ENCODE measurements at places on chromosomes 16 and 17.

- DNase-seq, result no peak
Observed at GRCh38 chr16:53341792-53342191, 92.5 kb upstream of the RBL2 start.

DNA sequence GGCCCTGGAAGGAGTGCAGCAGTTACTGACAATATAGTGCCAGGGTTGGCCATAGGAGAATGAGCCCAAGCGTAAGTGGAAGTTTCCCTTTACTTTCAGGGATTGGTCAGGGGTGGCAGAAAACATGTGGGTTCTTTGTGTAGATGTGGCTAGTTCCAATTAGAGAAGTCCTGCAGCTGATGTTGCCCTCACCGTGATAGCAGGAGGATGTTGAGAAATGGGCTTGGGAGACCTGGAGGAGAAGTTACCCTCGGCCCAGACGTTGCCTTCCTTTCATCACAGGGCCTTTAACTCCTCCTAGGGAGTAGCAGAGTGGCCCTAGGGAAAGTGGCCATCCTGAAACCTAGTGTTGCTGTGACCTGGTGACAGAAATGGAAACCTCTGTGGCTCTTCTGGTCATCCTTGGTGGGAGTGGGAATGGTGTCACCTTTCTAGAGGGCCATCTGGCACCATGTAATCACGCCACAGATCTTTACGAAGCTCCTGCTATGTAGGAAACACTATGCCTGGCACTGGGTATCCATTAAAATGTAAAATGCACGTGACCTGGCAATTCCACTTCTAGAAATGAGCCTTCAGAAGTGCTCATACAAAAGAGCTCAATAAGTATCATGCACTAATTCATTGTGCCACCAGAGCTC is 6.7 kb downstream of the TMEM92 start:
- DNase-seq, result no peak

DNA sequence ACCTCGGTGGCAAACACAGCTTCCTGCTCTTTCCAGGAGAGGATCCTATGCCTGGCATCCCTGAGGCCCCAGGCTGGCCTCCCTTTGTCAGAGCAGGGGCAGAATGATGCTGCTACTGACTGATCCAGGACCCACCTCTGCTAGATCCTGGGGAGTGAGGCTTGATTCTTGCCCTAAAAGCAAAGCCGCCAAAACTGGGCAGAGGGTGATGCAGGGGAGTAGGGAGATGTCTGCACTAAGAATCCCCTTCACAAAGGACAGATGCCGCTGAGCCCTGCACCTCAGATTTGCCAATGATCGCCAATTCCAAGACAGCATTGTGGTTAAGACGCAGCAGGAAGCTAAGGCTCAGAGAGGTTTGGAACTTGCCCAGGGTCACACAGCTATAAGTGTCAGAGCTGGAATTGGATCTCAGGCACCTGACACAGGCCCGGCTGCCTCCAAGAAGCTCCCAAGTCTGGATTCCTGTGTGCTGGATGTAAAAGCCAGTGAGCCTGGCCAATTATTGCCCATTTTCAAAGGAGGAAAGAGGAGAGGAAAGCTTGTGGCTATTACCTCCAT is 60.7 kb upstream of the TNRC6C start:
- no peak for DNase-seq

- no peak for DNase-seq
Observed at GRCh38 chr16:5977329-5977728, 879.7 kb upstream of the EEF2KMT start.

DNA sequence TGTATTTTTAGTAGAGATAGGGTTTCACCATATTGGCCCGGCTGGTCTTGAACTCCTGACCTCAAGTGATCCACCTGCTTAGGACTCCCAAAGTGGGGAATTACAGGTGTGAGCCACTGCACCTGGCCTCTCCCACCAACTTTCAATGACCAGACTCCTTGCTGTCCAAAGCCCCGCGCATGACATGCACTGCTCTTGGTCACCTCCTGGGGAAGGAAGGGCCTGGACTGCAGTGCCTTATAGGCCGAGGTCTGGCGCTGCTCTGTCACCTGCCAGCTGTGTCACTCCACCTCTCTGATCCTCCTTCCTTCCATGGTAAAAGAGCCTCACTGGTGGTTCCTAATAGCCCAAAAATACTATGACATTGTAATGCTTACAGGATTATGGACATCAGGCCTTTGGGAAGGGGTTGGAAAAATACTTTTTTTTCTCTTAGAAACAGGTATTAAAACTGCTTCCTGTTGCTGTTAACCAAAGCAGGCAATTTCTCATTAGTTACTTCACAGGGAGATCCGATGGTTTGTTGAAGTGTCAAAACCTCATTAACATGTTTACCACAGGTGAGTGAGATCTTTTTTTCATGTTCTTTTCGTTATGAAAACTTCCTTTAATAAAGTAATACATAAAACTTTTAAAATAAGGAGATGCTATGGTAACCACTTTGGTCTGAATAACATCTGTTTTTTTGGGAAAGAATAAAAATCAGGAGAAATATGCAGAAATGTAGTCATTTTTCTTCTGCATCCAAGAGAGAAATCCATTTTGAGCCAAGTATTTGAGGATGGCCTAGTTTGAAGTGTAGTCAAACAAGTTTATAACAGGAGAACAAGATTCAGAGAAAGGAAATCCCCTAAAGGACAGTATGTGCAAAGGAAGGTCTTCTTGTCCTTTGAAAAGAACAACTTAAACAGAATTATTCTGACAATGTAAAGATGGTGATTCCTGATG is 35.5 kb downstream of the GRB7 start:
- no peak for DNase-seq

GRCh38 chr17:6554342-6554741 is 2.0 kb downstream of the PITPNM3 start:
- DNase-seq, result no peak

DNA sequence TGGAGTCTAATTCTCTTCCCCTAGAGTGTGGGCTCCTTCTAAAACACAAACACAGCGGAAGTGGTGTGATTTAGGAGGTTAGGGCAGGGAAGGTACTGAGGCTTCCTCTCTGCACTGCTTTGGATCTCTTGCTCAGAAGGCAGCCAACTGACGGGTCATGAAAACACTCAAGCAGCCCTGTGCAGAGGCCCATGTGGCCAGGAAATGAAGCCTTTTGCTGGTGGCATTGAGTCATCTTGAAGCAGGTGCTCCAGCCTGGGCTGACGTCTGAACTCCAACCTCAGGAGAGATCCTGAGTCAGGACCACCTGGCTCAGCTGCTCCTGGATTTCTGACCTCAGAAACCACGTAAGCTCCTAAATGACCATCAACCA is 72.9 kb downstream of the MRM1 start:
- DNase-seq, result no peak

DNA sequence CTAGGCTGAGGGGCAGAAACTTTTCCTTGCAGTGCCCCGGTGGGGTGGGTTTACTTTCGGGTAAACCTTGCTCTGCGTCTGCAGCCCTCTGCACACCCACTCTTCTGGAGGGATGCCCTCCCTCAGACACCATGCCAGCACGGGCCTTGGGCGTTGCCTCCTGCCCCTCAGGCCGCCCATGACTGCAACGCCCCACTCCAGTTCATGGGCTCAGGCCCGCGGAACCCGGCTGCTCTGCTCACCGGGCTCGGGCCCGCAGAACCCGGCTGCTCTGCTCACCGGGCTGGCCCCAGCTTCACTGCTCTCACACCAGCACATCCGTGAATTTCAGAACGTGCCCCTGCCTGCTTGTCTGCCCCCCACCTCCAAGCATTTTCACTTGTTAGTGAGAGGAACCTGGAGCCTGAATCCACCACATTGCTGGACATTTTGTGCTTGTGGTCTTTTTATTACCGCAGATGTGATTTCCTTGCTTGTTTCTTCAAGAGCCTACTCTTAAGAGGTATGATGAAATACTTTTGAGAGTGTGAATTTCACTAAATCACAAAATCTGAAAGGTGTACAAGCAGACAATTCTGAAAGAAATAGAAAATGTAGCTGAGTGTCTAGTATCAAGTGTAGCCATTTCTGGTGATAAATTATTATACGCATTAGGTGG is 130.9 kb downstream of the RPTOR start:
- no peak for DNase-seq

- no peak for DNase-seq
Observed at GRCh38 chr16:82317411-82318167, 147.6 kb upstream of the MPHOSPH6 start.

DNA sequence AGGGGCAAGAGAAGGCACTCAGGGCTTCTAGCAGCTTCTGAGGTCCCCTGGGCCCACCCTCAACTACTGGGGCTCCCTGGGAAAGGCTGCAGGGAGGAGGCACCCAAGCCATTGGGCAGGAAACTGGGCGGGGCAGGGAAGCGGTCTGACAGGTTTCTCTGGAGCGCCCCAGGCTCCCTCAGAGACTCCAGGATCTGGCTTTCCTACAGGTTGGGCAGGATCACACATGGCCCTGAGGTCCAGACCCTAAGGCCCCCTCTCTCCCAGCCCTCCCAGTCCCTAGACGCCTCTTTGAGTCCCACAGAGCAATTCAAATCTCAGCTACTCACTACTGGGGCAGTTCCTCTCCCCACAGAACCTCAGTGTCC is 14.3 kb downstream of the JUP start:
- DNase-seq, result no peak

DNA sequence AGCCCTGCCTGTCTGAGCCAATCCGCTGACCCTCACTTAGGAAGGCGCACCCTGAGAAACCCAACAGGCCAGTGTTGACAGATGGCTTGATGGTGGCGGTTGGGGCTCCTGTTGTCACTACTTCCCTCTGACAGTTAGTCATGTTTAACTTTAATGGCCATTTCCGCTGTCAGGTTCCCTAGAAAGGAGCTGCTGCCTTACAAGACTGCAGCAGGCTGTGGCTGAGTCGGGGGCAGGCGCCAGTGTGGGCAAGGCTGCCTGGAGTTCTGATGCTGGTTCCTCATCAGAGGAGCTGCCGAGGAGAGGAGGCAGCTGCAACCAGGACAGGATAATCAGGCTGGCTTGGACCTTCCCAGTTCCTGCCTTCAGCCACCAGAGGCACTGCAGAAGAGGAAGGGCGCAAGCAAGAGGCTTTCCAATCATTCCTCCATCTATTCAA is 223.2 kb upstream of the DYNLRB2 start:
- no peak for DNase-seq
